Stimulated activated CD4-positive, alpha-beta T cell treated with anti-CD3 and anti-CD28 coated beads, TNF-alpha, amount 100 ng/mL, for 1 hour (primary cell): ENCODE measurements at places on chromosomes 1 and 21.

GRCh38 chr1:244963231-244963826, 99.0 kb upstream of the HNRNPU start:
- no peak for DNase-seq

DNA sequence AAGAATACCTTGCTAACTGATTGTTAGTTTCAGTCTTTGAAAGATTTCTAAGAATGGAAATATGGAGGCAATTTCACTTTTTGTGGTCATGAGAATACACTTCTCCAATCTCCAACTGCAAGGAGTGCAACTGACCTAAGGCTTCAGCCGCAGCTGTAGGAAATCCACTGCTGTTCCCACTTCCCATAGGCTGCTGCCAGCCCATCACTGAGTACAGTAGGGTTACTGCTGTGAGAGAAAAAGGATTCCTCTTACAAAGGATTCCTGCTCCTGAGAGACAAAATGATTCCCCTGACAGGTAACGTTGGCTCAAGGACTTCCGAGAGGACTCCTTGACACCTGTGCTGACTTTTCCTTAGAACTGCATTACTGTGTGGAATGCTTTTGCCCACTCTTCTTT, 87.4 kb downstream of the ADGRL4 start:
- no peak for DNase-seq

DNA sequence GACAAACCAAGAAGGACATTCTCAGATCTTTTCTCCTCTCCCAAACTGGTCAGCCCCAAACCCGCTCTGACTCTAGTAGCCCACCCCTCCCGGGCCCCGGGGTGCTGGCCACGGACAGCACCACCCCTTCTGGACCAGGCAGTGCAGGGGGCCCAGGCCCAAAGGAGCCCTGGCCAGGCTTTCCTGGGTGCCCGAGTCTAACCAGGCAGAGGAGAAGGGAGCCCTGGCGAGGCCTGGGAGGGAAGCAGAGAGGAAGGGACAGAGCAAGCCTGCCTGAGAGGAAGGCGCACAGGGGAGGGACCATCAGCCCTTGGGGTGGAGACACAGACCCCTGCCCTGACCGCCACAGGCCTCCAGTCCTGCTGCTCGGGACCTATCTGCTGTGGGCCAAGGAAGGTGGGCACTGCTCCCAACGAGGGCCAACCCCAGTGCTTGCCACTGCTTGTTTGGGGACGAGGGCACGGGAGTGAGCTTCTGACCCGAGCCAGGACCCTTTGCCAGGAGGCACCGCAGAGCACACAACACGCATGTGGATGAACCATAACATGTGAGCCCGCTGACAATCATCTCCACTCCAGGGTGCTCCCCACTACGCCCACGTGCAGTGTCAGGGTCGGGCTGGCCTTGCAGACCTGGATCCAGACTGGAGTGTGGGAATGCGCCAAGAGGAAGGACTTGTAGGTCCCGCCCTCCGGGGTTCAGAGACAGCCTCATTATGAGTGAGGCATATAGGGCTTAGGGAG, 57.6 kb downstream of the KCNAB2 start:
- no peak for DNase-seq

GRCh38 chr1:43062527-43063095, 103.9 kb upstream of the SLC2A1 start:
- no peak for DNase-seq

DNA sequence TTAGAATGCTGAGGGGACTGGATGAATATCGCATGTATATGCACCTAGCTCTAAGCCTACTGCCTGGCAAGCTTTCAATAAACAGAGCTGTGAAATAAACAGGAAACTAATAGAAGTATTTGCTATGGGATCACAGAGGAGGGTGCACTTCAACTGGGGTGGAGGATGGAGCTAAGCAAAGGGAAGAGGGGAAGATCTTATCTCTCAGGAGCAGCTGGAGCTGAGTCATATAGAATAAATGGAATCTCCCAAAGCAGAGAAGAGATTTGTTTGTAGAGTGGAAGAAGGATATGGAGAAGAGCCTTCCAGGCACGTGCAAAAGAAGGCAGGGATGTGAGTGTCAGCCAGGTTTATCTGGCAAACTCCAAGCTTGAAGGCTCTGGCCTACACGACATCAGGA, 17.0 kb upstream of the KCNA10 start:
- no peak for DNase-seq

DNA sequence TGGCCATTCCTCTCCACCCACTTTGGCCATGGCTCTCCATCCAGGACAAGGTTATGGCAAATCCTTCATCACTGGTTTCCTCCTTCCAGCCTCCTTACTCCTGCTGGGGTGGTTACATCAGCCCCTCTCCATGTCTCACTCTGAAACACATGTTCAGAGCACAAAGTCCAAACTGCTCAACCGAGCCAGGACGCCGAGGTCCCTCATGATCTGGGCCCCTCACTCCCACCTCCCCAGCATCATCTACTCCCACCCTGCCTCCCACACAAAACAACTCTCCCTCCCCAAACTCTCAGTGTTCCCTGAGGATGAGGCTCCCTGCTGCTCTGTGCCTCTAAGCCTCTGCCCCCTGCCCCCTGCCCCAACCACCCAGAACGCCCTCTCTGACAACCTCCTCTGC, 33.3 kb upstream of the ZBTB40 start:
- no peak for DNase-seq

DNA sequence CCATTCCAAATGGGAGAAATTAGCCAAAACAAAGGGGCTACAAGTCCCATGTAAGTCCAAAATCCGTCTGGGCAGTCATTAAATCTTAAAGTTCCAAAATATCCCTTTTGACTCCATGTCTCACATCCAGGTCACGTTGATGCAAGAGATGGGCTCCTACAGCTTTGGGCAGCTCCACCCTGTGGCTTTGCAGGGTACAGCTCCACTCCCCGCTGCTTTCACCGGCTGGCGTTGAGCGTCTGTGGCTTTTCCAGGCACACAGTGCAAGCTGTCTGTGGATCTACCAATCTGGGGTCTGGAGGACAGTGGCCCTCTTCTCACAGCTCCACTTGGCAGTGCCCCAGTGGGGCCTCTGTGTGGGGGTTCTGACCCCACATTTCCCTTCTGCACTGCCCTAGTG, 130.2 kb downstream of the TPR start:
- DNase-seq: no peak

DNA sequence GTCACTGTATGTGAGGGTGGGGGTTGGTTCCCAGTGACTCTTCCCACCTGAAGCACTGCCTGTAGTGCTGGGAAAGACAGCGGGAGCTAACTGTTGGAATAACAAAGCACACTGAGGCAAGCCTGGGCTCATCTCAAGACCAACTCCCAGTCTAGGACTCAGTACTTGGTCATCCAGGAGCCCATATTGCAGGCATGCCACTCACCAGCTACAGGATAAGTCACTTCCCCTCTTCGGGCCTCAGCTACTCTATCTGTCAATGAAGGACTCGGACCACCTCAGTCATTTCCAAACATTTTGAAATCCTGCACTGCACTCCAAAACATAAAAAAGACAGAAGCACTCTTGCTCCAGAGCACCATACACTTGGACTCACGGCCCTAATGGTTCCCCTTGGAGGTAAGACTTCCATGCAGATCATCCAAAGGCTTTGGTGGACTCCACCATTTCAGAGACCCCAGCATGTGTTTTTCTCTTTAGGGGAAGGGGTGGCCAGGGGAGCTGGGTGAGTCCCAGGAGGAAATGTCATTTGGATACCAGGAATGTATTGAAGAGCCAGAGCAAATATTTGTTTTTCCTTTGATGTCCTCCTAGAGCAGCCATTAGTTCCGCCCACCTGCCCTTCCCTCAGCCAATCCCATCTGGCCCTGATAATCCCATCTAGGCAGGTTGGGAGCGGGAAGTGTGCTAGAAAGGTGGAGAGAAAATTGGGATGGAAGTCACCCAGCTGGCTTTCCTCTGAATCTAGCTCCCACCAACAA, 3.1 kb downstream of the NUAK2 start:
- no peak for DNase-seq

- no peak for DNase-seq
These were observed 319.4 kb upstream of the NFIA start for GRCh38 chr1:60762911-60763310.
